Adipocyte (in vitro differentiated cells): ENCODE measurements at places on chromosomes 1 and 21.

DNA sequence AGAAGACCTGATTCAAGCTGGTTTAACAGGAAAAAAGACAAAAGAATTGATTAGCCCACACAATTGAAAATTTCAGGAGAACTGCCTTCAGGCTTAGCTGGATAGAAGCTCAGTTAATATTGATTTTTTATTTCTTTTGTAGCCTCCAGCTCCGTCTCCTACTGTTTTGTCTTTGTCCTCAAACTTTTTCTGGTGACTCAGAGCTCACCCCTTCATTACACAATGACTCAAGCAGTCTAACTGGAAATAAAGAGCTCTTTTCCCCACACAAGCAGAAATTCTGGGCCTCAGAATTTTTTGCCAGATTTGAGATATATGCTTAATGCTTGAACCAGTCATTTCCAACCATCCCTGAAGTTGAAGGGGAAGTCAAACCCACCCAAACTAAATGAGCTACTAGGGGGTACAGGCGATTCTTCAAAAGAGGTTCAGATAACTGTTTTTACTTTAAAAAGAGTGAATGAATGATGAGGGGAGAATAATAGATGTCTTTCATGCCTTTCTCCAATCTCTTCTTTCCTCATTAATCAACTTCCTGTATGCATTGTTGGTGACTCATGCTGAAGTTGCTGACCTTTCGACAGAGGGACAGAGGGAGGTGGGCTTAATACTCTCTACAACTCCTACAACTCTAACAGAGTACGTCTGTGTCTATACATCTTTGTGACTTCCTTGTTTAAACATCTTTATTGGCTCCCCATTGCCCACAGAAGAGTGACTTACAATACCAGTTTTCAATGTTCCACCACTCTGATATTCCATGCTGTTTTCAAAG is 6.2 kb upstream of the ACP6 start:
- DNase-seq: peak; percentile 27

DNA sequence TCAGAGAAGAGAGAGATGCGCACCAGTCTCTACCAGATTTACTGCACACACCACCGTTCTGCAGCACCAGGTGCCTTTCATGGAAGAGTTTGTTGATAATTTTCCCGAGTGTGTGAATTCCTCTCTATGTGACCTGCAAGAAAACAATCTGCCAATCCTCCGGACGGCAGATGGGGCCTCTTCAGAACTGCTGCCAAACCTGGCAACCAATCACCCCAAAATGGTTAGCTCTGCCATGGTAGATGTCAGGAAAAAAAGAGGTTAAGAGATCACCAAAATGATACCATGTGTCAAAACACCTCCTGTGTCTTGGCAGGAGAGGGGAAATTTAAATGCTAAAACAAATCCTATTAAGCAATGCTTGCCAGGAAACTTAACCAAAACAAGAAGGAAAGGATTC is 96.5 kb downstream of the DAB1 start:
- DNase-seq: no peak

DNA sequence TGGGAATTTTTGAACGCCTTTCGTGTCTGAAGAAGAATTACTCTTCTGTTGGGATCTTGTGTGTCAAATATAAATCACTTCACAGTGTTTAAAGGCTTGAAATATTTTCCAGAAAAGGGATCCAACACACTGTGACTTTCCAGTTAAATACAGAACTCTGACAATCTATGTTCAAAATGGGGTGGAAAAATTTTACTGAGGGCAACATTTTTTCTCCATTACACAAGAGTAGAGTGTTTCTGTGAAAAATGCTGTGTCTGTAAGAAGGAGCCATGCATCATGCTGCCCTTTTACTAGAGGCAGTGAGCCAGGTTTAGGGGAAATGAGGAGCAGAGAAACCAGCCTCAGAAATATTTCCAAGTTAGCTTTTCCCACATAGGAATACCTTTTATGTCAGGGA is 86.5 kb downstream of the VPS13D start:
- peak; percentile 66 for DNase-seq

DNA sequence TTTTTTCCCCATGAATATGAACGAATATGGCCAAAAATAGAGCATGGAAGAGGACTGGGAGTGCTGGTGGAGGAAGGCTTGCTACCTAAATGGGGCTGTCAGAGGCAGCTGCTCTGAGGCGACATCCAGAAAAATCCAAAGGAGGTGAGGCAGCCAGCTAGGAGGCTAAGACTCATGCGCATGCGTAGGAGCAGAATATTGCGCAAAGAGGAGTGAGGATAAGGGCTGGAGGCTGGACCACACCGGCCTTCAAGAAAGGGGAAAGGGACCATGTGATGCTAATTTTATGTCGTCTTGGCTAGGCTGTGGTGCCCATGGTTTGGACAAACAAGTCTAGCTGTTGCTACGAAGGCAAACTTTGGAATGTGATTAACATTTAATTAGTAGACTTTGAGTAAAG is 30.5 kb downstream of the HEYL start:
- no peak for DNase-seq

DNA sequence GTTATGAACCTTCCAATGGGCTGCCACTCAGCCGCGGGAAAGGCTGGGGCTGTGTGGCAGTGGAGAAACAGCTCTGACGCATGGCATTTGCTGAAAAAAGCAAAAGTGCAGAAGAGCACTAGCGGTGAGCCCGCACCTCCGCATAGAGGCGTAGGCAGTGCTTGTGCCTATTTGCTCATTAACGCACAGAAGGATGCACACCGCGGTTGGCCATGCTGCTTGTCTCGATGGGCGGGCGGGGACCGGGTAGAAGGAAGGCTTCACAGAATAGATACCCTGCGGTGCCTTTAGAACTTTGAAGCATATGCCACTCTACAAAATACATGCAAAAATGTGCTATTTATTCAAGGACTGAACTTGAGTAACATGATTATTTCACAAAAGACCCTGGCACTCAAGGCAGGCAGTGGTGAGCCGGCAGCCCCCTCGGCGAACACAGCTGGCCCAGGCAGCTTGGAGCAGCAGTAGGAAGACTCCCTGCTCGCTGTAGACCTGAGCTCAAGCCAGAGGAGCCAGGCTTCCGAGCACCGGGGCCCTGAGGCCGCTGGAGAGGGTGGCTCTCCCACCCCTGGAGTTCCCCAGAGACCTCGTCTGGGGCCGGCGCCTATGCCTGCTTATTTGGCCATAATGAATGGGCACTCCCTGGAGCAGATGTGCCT is 71.5 kb downstream of the SIK1 start:
- no peak for DNase-seq

- DNase-seq: no peak
Observed at GRCh38 chr1:240492832-240493440, 119.0 kb downstream of the GREM2 start.

DNA sequence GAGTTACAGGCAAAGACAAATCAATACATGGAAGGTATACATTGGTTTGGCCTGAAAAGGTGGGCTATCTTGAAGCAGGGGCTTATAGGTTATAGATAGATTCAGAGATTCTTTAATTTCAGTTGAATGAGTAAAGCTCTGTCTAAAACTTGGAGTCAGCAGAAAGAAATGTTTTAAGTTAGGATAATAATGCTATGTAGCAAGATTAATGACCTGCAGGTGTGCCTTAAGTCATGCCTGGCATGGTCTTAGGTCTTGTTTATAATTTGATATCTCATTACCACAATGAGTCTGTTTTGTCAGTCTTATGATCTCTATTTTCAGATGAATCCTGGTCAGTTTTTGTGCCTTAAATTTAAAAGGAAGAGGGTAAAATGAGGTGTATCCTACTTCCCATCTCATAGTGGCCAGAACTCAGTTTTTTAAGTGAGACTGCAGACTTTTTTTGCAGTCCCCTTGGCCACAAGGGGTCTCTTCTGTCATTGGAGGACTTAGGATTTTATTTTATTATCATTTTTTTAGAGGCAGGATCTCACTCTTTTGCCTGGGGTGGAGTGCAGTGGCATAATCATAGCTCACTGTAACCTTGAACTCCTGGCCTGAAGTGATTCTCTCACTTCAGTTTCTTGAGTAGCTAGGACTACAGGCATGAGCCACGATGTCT is 21.3 kb upstream of the PGBD2 start:
- DNase-seq: no peak

GRCh38 chr1:229759037-229759435 is 133.0 kb downstream of the URB2 start:
- peak; percentile 9 for DNase-seq

DNA sequence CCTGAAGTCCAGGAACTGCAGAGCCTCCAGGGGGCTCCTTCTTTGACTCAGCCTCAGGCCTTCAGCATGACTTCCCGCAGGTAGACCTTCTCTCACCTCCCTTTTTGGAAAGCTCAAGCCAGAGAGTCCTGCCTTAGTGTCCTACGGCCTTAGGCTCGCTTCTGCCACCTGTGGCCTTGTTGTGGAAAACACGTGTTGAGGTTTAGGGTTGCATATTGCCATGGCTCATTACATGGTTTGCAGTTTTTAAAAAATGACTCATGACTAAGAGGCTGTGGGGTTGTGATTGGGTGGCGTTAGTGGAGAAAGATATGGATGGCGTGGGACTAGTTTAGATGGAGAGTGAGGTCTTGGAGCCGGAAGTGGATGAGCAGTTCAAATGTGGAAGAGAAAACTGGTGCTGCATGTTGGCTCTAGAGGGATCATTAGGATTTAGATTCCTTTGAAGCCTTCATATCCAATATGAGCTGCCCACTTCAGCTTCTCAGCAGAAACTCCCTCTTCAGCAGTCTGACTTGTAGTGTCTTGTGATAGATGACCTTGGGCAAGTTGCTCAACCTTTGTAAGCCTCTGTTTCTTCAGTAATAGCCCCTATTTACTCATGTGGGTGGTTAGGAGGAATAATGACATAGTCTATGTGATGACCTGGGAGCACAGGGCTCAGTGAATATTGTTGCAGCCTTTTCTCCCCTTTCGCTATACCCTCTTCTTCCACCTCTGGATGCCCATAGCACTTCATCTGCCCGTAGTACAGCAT is 6.5 kb upstream of the FGGY start:
- peak; percentile 21 for DNase-seq

DNA sequence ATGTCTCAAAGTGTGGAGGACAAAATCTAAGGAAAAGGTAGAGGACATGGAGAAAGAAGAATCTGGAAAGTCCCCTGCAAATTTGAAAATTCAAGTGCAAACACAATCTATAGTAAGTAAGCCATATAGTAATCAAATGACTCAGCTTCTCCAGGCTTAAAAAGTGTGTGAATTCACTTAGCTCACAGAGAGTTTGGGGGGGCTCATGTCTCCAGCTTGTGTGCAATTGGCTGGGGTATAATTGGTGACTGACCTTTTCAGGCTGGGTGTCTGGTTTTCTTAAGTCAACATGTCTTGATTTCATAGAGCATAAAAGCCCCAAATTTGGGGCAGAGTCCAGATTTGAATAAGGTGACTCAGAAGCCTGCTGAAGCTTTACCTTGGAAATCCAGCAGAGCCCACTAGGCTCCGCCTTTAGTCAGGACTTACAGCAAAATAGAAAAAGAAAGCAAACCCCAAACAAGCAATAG is 8.6 kb downstream of the CLDN14 start:
- DNase-seq: no peak

DNA sequence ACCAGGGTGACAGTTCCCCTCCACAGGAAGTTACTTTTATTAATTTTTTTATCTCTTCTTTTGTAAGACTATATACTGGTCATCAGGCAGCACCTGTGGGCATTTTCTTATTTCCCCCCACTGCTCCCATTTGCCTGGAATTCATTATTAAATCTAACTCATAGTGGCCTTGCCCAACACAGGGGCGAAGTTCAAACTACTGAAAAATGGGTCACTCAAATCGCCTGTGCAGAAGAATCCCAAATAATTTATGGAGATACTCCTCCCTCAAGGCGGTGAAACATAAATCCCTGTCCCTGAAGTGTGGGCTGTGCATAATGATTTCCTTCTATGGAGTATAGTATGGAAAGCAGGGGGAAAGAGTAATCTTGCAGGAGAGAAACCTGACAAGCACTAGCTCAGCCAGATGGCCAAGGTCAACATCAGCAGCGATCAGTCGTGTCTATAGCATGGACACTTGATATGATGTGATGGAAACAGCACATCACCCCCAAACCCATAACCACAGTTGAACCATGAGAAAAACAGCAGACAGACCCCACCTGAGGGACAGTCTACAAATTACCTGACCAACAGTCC is 7.9 kb downstream of the CAMK2N1 start:
- no peak for DNase-seq

DNA sequence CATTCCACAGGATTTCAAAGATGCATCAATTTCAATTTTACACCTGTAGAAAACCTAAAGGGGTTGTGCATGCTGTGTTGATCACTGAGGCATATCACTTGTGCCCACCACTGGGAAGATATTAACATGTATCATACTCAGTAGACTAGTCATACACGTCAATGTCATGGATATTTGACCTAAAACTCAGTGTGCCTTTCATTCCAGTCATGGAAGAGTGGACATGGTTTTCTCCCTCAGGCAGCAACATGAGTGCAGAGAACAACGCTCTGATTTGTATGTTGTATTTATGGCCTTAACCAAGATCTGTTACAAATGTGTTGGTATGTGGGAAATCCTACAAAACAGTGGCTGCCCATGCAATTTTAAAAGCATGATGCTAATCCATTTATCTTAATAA is 6.1 kb upstream of the C1orf53 start:
- DNase-seq: no peak

DNA sequence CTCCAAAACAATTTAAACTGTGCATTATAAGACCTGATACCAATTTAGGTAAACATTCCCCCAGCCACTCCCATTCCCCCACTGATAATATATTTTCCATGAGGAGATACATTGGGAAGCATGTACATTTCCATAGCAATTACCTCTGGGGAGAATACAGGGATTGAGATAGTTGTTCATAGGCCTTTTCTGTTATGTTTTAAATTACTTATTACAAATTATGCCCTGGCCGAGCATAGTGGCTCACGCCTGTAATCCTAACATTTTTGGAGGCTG is 4.4 kb downstream of the ASAP3 start:
- DNase-seq: no peak

DNA sequence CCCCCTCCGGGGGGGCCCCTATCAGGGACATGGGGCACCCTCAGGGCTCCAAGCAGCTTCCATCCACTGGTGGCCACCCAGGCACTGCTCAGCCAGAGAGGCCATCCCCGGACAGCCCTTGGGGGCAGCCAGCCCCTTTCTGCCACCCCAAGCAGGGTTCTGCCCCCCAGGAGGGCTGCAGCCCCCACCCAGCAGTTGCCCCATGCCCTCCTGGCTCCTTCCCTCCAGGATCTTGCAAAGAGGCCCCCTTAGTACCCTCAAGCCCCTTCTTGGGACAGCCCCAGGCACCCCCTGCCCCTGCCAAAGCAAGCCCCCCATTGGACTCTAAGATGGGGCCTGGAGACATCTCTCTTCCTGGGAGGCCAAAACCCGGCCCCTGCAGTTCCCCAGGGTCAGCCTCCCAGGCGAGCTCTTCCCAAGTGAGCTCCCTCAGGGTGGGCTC is 34.9 kb downstream of the TRIM11 start:
- no peak for DNase-seq

- no peak for DNase-seq
Observed at GRCh38 chr1:31787786-31788137, 23.6 kb upstream of the ADGRB2 start.

DNA sequence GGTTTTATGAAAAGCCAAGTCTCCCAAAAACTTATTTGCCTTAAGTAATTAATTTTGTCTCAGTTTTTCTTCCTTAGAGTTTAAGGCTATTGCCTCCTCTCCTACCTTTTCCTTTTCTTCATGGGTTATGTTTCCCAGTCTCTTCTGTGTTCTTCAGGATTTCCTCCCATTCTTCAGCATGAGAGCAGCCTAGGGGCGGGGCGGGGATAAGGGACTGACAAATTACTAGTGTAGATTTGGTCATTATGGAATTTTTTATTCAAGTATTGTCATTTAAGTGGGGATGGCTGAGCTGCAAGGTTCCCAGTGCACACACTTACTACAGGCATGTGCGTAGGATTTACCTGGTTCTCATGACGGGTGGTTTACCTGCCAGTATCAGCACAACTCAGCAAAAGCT is 35.2 kb upstream of the PIGV start:
- DNase-seq: no peak
